ENCODE measurements at places on chromosomes 7 and 10.

- DNase-seq = no peak
Measured at GRCh38 chr7:26105931-26106330, 46.1 kb upstream of the NFE2L3 start.

GRCh38 chr10:35546824-35547225 lies 58.3 kb upstream of the GJD4 start:
- DNase-seq = peak; percentile 89

DNA sequence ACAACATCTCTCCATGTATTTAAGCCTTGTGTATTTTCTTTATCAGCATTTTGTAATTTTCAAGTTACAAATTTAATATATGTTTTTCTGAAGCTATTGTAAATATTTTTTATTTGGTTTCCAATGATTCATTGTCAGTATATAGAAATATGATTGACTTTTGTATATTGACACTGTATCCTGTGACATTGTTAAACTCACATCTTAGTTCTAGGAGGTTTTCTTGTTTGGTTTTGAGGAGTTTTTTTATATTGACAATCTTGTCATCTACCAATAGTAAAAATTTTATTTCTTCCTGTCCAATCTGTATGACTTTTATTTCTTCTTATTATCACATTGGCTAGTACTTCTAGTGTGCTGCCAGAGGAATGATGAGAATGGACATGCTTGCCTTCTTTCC lies 393.7 kb downstream of the GPAM start:
- DNase-seq = no peak

- no peak for DNase-seq
Measured at GRCh38 chr10:62687230-62687748, 117.2 kb upstream of the ADO start.

GRCh38 chr10:118596426-118597124 lies 1.1 kb upstream of the PRLHR start:
- DNase-seq = no peak

- DNase-seq = no peak
Measured at GRCh38 chr7:93739424-93739823, 151.1 kb downstream of the TFPI2 start.

- no peak for DNase-seq
Measured at GRCh38 chr7:85765698-85766298, 578.9 kb upstream of the SEMA3D start.

- DNase-seq = peak; percentile 8
Measured at GRCh38 chr7:22607180-22607579, 107.2 kb upstream of the STEAP1B start.

- no peak for DNase-seq
Measured at GRCh38 chr7:36275735-36276284, 113.9 kb upstream of the ANLN start.

- no peak for DNase-seq
Measured at GRCh38 chr10:100114976-100115770, 33.5 kb upstream of the CPN1 start.

DNA sequence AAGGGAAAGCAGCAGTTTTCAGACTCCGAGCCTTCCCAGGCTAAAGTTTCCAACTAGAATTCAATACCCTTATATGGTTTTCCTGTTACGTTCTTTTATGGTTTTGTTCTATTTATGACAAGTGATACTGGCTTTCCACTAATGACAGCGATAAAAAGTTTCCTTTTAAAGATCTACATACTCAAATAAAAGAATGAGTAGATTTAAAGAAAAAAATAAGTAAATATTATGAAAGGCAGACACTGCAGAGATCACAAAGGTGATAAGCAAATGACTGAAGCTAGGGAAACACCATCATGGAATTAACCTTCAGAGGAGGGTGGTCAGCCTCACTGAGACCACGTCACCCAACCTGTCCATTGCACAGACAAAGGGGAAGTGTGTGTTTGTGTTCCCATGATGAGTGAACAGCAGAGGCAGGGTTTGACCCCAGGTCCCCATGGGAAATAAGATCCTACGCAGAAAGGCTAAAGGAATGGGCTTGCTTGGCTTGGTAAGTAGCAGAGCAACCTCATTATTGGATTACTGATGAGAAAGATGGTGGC lies 4.0 kb downstream of the VSIR start:
- DNase-seq = no peak

DNA sequence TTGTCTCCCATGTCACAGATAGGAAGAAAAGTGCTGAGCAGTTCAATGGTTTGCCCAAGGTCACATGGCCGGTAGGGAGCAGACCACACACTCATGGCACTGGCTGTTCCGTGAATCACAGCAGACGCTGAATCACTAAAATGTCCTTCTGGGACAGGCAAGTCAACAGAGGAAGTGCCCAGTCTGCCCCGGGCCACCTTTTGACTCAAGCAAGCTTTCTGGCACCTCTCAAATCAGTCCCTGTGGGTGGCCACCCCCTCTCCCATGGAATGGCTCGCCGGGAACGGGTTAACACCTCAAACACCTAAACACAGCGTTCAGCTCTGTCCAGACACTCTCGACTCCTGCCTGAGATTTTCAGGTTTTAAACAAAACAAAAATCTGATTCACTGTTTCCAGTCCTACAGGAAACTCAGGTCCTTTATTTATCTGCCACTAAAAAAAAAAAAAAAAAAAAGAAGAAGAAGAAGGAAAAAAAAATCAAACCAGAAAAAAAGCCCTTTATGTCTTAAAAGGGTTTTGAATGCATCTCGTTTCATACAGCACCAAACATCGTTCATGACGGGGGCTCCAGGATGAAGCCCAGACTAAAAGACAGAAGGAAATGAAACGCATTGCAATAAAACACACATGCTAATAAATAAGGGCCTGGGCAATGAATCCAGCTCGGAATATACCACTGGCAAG lies 15.5 kb downstream of the CARD11 start:
- DNase-seq = peak; percentile 42

DNA sequence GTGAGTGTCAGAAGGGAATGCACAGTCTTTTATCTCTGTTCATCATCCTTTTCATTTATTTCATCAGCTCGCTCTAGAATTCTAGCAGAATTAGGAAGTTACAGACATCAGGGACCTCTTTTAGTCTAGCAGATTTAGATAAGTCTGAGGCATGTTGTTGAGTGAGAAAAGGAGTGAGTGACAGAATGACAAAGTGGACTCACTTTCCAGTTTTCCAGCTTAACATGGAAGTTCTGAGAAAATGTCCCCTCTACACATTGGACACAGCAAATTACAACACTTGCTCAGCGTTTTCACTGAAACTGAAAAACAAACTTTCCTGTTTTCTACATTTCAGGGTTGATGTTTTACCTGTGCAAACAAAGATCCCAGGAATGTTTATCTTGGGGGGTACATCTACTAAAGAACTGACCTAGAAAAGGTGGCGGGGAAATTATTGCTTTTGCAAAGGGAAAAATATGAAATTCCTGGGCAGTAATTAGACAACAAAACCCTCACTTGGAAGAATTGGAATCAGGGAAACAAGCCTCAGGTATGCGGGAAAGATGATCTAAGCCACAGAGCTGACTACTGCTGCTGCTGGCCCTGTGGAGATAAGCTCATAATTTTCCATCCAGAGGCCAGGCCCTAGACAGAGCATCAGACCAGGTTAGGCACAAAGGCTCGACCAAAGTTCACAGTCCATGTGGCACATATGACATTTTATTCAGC lies 14.6 kb upstream of the CYP3A5 start:
- peak; percentile 31 for DNase-seq

DNA sequence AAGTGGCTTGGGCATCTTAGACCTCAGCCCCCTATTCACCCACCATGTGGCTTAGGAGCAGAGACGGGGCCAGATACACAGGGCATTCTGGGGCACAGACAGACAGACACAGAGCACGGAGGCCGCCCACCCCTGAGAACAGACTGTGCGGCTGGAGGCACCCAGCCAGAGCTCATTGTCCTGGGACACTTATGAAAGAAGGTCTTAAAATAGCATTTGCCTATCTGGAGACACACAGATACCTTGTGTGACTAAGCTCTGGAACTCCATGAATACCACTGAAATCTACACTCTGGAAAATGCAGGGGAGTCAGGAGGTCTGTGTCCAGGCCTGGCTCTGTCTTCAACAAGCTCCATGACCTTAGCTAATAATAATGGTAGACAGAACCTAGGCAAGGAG lies 41.4 kb upstream of the ADO start:
- no peak for DNase-seq

DNA sequence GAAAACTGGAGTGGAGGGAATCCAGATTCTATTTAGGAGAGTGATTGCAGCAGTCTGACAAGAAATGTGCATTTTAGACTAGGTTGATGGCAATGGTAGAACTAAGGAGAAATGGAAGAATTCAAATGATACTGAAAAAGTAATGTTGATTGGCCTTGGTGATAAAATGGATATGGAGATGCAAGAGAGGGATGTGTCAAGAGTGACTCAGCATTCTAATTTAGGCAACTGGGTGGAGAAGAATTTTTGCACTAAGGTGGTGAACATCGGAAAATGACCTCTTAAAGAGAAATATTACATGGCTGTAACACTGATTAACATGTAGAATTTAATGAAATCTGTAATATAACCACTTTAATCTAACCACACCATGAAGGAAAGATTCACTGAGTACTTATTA lies 806.5 kb downstream of the PHTF2 start:
- no peak for DNase-seq

GRCh38 chr10:114477285-114477684 lies 73.0 kb upstream of the AFAP1L2 start:
- DNase-seq = no peak

DNA sequence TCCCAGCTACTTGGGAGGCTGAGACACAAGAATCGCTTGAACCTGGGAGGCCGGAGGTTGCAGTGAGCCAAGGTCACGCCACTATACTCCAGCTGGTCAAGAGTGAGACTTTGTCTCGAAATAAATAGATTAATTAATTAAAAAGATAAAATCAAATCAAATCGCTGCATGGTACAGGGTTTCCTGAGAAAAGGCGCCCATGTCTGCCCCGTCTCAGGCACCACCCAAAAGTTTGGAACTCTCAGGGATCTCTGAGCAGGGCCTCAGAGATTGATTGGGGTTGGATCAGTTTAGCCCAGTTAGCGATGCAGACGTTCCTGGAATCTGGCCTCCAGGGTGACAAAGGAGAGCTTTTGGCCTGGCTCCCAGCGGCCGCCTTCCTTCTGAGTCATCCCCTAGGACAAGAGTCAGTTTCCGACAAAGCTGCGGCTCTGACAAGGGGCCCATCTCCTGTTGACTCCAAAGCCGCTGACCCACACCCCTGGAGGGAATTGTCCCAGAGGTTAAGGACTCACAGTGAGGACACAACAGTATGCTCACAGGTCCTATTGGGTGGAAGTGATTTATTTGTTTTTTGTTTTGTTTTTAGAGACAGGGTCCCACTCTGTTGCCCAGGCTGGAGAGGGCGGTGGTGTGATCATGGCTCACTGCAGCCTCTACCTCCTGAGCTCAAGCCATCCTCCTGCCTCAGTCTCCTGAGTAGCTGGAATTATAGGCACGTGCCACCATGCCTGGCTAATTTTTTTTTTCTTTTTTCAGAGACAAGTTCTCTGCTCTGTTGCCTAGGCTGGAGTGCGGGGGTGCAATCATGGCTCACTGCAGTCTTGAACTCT lies 6.8 kb downstream of the ORAI2 start:
- DNase-seq = peak; percentile 64

- no peak for DNase-seq
Measured at GRCh38 chr7:496528-497295, 22.9 kb downstream of the PDGFA start.

GRCh38 chr10:83545901-83546391 lies 593.4 kb upstream of the GHITM start:
- DNase-seq = peak; percentile 34

DNA sequence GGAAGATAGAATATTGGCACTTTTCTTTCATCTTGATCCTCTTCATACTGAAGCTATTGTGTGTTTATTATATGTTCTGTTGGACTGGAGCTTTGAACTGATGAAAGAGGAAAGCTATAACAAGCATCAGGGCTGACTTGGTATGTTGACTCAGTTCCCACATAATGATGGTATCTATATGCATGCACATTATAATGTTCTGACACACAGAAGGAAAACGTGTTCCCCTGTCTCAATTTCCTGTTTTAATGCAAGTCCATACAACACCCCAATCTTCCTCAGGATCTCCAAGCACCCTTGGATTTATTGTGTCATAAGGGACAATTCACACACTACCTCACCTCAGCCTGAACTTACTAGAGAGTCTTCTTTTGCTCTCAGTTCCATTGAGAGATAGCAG lies 8.3 kb upstream of the WASL start:
- no peak for DNase-seq

- DNase-seq = no peak
Measured at GRCh38 chr10:21757185-21757901, 223.3 kb downstream of the MLLT10 start.

- DNase-seq = no peak
Measured at GRCh38 chr7:11505471-11505985, 326.5 kb downstream of the THSD7A start.

- DNase-seq = peak; percentile 25
Measured at GRCh38 chr7:131633342-131633843, 77.0 kb upstream of the PODXL start.

DNA sequence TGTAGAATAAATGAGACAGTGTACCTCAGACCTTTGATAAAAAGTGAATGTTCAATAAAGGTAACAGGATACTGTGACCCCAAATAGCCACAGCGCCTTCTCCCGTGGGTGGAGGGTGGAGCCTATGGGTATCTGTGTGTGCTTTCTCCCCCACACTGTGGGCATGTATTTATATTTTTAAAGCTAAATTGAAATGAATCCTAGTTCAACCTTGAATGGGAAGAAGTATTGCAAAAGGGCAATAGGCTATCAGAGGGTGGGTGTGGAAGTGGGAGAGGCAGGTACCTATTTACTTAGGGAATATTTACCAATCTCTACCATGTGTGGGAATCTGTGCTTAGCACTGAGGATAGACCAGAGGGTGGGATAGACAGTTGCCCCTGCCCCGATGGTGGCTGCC lies 68.9 kb downstream of the PFKFB3 start:
- no peak for DNase-seq

- no peak for DNase-seq
Measured at GRCh38 chr7:132458729-132459128, 117.5 kb downstream of the PLXNA4 start.

DNA sequence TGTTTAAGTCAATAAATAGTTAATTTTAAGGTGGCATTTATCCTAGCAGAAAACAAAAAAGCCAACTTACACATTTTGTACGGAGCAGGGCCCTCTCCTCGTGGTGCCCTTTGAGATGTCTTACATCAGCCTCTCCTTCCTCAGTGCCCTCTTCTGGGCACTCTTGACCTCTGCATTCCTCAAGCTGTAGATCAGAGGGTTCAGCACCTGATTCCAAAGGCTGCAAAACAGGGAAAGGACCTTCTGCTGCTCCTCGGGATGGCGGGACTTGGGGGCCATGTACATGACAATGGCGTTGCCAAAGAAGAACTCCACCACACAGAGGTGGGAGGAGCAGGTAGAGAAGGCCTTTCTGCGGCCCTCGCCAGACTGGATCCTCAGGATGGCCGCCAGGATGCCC lies 4.6 kb upstream of the OR2A14 start:
- no peak for DNase-seq

GRCh38 chr10:44990302-44990655 lies 10.4 kb upstream of the ZNF22 start:
- no peak for DNase-seq

DNA sequence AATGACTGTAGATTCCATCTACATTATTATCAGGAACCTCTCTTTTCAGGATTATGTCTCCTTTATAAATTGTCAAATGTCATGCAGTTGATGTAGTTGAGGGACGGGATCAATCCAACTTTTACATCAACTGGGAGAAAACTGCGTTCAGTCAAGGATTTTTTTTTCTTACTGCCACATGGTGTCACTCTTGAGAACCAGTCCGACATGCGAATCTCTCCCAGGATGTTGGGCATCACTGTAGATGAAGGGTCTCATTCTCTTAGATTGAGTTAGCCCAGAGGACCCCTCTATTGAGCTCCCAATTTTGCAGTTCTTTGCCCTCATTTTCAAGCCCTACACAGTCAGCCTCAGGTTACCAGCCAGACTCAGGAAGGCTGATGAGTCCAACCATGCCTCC lies 120.3 kb upstream of the PTPRZ1 start:
- no peak for DNase-seq
